ACHN (cell line): ENCODE measurements at places on chromosomes 2 and 18.

- DNase-seq, result no peak
Measured at GRCh38 chr2:7026742-7027141, 109.5 kb downstream of the RNF144A start.

- no peak for DNase-seq
Measured at GRCh38 chr2:185215497-185215896, 523.1 kb upstream of the FSIP2 start.

- no peak for DNase-seq
Measured at GRCh38 chr2:146135245-146135644, 1615.3 kb upstream of the ZEB2 start.

- DNase-seq, result peak; percentile 66
Measured at GRCh38 chr2:231714639-231715498, 6.5 kb downstream of the PTMA start.

- no peak for DNase-seq
Measured at GRCh38 chr2:68689553-68690537, 44.8 kb upstream of the ARHGAP25 start.

DNA sequence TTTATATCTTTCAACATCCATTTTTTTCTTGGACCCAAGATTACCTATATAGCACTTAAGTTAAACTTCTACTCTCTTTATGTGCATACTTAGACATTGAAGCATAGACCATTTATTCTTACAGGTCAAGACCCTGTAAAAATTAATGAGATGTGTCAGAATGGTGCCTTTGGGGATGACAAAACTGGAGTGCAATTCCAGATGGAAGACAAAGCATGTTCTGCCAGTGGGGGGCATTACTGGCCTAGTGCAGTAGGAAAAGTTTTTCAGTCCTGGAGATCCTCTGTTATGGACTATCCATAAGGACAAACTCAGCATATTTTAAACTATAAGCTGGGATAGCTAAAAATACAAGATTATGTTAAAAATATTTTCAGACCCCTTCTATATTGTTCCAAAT is 57.8 kb upstream of the MMADHC start:
- DNase-seq, result peak; percentile 22

GRCh38 chr2:20666304-20667150 is at the start of gene GDF7:
TSS of gene GDF7 (plus strand) at chr2:20667144. CDS start at chr2:20667240, 96 bp downstream.
- peak; percentile 23 for DNase-seq

DNA sequence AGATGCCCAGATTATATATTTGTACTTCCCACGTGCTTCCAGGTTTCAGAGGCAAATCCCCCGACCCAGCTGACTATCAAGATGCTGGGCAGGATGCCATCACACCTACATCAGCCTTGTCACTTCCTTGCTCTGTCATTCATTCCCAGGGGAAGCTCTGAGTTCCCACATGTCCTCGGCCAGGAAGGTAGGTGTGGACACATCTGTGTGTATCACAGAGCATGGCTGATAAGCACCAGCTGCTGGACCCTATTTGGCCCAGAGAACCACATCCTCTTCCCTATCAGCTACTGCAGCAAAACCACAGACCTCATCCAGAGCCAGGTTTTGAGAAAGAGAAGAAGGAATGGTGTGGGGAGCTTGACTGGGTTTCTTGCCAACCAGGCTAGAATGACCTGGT is 31.9 kb upstream of the ITGA6 start:
- no peak for DNase-seq

DNA sequence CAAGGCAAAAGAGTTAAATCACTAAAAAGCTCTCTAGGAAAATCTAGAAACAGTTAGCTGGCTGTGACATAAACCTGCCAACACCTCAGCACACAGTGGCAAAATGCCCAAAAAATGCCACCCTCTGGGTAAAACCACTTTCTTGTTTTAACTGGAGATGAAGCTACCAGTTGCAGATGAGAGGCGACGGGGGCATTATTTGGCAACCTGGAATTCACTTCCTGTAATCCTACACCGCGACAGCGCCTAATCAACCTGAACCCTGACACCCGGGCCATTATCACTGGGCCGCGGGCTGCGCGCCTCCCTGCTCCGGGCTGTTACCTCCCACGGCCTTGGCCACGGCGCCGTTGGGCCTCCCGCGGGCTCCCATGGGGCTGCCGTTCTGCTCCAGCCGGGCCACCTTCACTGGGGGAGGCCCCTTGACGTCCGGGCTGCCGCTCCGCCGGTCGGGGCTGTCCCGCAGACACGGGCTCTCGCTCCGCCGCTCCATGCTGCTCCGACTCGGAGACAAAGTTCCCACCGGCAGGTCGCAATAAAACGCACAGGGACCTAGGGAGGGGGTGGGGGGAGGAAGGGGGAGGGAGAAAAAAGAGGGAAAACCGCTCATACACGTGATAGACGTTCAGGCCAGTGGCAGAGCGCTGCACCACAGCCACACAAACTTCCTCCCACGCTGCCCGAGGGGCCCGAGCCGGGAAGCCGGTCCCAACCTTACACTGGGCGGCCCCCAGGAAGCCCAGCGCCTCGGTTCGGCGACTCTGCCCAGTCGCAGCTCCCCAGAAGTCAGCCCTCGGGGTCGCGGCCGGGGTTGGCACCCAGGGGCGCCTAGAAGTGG is 2.0 kb downstream of the SATB2 start:
- DNase-seq, result peak; percentile 78

- DNase-seq, result no peak
Measured at GRCh38 chr18:52826994-52827393, 487.0 kb downstream of the DCC start.

- DNase-seq, result no peak
Measured at GRCh38 chr2:115414466-115414865, 972.0 kb downstream of the DPP10 start.

GRCh38 chr18:44849361-44849760 is 168.7 kb downstream of the SETBP1 start:
- no peak for DNase-seq

GRCh38 chr2:117523267-117523666 is 291.2 kb upstream of the DDX18 start:
- no peak for DNase-seq

DNA sequence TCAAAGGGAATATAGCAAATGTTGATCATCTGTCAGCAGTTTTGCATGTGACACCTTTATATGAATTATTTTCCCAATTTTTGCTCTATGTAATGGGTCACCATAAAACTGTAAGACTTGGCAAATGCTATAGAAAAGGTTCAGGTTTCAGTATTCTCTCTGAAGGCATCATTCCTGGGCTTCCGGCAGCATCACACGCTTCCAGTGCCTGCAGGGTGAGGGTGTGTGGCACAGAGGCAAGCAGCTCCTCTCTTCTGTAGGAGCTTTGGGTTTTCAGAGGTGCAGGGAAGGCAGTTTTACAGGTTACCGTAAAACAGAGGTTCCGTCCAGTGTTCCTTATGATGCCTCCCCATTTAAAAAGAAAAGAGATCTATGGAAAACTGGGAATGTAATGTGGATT is 18.8 kb downstream of the COA5 start:
- no peak for DNase-seq

- DNase-seq, result peak; percentile 76
Measured at GRCh38 chr2:216012133-216012829, 1.1 kb downstream of the MREG start.

GRCh38 chr2:97693476-97693875 is 19.9 kb upstream of the ZAP70 start:
- peak; percentile 65 for DNase-seq

- peak; percentile 38 for DNase-seq
Measured at GRCh38 chr2:101776172-101777043, 78.9 kb downstream of the MAP4K4 start.

GRCh38 chr2:210264282-210264681 is 39.0 kb upstream of the ACADL start:
- no peak for DNase-seq

DNA sequence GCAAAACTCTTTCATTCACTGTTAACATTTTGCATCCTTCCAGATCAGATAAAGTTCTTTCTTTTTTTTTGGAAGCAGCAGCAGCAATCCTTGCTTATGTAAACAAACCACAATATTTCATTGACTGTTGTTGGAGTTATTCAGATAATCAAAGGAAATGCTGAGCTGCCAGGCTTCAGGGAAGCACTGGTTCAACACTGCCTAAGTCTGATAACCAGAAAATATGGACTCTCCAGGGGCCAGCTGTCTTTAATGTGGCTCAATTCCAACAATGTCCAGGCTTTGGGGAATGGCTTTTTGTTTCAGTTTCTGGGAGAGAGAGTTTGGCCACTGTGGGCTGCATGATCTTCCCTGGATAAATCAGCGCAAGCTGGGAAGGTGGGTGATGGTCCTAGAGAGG is 354.3 kb downstream of the AKAIN1 start:
- no peak for DNase-seq

- no peak for DNase-seq
Measured at GRCh38 chr2:97663626-97663961, 250 bp downstream of the ACTR1B start.

DNA sequence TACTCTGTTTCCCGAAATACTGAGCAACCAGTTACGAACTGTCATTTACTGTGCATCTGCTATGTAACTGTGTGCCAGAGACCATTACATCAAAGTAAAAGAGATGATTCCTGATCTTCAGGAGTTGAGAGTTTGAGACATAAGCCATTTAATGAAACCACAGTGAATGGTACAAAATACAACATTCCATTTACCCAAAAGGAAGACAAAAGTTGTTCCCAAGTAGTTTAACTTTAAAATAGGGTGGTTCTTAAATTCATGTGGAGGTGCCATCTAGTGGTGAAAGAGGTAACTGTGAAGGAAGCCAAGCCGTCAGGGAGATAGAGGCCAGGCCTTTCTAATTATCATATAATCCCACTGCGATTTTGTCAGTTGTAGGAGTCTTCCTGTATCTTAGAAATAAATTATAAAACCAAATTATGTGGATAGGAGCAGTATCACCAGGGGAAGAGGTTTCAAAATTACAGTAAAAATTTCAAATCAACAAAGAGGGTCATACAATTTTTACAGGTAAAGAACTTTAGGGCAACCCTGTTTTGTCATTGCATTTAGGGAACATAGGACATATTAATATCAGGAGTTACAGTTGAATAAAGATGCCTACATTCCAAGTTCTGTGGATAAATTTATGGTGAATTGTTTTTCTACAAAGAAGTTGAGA is 67.7 kb downstream of the EPAS1 start:
- peak; percentile 68 for DNase-seq

GRCh38 chr18:73509460-73509859 is 638.2 kb downstream of the FBXO15 start:
- DNase-seq, result no peak

- DNase-seq, result no peak
Measured at GRCh38 chr18:43825768-43826167, 548.5 kb upstream of the SYT4 start.
